ENCODE measurements at places on chromosomes 1 and 21.

DNA sequence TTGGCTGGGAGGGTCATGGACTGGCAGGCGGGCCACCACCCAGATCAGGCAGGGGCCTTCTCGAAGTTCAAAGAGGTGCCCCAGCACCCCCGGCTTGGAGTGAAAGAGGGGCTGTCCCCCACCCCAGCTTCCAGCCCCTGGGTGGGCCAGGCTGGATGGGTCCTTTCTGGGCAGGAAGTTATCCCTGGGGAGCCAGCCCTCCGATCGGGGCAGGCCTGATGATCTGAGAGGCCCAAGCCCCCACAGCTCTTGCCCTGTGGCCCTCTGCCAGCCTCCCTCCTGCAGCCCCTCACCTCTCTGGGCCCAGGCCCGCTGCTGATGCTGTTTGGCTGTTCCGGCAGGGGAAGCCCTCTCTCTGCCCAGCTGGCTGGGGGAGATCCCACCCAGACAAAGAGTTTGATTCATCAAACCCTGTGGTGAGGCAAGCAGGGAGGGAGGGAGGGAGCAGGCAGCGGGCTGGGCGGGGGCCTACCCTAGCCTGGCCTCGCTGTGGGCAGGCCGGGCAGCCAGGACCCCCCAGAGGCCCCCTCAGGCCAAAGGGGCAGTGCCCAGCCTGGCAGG, 2.5 kb downstream of the ARHGEF19 start:
- DNase-seq, result no peak

- DNase-seq, result no peak
These were observed 11.2 kb upstream of the ADAMTSL4 start for GRCh38 chr1:150537732-150538684.

DNA sequence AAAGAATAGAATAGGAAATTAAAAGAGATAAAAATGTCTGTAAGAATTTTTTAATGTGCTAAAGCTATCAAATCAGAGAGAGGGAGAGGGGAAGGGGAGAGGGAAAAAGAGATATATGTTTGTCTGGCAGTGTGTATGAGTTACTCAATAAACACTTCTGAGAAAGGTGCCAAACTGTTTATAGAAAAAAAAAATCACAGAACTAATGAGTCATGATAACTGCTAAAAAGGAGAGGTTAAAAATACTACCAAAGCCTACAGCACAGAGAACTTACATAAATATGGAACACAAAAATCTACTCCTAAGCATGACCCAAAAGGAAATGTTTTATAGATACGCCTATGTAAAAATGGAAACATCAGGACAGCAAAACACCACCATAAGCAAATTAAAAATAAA, 45.4 kb downstream of the SELENOF start:
- no peak for DNase-seq

DNA sequence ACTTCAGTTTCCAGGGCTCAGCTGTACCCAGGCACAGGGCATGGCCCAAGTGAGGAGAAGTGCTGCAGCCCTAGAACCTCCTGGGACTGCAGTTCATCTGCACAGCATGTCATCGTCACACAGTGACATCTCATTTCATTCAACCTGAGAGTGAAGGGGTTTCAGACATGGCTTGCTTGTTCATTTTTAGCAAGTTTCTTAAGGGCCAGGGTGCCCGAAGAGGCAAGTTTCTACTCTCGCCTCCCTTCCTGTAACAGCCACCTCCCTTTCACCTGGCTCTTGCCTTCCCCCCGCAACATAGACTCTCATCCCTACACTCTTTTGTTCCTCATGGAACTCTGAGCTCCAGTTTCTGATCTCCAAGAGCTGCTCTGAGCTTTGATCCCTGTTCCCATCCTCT, 108.1 kb downstream of the C1orf21 start:
- no peak for DNase-seq

GRCh38 chr1:184457500-184457899, 70.7 kb downstream of the C1orf21 start:
- no peak for DNase-seq

DNA sequence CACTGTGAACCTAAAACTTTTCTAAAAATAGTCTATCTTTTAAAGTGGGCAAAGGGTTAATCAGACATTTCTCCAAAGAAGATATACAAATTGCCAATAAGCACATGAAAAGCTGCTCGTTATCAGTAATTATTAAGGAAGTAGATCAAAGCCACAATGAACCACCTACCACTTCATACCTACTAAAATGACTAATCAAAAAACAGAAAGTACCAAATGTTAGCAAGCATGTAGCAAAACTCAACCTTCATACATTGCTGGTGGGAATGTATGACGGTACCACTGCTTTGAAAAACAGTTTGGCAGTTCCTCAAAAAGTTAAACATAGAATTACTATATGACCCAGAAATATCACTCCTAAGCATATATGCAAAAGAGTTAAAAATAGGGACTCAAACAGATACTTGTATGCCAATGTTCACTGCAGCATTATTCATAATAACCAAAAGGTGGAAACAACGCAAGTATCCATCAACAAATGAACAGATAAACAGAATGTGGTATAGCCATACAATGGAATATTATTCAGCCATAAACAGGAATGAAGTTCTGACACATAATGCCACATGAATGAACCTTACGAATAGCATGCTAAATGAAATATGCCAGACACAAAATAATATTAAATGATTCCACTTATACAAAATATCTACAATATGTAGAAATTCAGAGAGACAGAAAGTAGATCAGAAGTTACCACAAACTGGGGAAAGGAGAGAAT, 21.1 kb downstream of the CDC42BPA start:
- DNase-seq, result no peak

- DNase-seq, result no peak
These were observed 139.2 kb upstream of the GPR52 start for GRCh38 chr1:174308604-174309003.

- no peak for DNase-seq
These were observed 110.5 kb upstream of the COL6A1 start for GRCh38 chr21:45870851-45871615.
